ENCODE measurements at places on chromosomes 2 and 18.

DNA sequence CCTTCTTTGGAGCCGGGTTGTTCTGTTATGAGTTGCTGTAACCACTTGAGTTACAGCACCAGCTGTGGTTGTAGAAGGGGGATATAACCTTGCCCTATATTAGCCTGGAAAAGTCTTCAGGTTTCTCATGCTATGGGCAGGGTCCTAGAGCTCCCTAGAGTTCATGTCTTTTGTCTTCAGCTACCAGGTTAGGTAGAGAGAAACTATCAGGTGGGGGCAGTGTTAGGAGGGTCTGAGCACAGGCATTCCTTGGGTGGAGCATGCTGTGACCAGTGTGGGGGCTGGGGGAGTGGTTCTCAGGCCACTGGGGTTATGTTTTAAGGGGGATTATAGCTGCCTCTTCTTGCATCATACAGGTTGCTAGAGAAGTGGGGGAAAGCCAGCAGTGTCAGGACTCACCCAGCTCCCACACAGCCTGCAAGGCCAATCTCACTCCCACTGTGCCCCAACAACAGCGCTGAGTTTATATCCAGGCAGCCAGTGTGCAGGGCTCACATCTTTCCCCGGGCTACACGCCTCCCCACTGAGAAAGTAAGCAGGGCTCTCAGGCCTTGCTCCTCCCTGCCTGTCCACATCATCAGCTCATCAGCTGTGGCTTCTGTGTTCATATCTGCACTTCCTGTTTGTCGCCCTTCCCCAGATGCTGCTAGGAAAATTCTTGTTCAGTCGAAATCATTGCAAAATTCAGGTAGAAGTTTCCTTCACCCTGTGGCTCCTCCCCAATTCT, 133.8 kb upstream of the NRXN1 start:
- no peak for DNase-seq

GRCh38 chr18:72376256-72376655, 167.9 kb downstream of the CBLN2 start:
- no peak for DNase-seq

GRCh38 chr2:237161189-237161588, 75.5 kb downstream of the COPS8 start:
- DNase-seq, result peak; percentile 76

- no peak for DNase-seq
Measured at GRCh38 chr18:45320724-45321123, 294.6 kb upstream of the SLC14A2 start.

DNA sequence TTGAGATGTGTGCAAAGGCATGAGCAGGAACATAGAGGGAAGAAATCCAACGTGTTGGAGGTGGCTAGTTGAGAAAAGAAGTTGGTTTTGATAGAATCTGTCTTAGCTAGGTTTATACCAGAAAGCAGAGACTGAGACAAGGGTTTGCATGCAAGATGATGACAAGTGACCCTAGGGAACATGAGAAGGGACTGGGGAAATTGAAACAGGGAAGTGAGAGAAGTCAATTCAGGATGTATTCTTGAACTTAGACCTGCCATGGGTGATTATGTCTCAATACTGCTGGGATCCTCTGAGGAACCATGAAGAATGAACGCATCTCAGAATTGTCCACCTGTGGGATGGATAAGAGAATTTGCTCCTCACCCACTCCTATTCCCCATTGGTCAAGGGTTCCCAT, 20.5 kb downstream of the IL36A start:
- no peak for DNase-seq

DNA sequence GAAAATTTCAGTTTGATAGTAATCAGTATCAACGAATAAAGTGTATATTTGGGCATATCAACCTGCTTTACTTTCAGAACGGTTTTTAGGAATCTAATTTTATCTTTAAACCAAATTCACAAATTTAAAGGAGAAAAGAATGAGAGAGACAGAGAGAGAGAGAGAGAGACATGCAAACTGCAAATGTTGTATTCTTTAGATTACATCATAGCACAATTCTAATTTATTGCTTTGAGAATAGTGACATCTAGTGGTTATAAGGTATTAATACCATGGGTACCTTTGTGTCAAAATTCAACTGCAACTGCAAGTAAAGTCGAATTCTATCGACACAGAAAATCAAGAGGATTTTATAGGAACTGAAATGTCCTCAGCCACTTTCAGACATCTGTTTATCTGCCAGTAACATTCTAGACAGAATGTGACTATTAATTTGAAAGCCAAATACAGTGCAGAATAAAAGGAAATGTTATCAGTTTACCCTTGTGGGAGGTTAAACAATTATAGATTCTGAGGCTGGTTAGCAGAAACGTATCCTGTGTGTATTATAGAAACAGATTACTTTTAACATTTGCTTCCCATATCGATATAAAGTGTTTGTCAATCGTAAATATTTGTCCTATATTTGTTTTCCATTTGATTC, 529.8 kb upstream of the VRK2 start:
- no peak for DNase-seq

GRCh38 chr2:100039291-100039980, 103.0 kb downstream of the AFF3 start:
- no peak for DNase-seq

GRCh38 chr2:50529600-50530218, 502.2 kb downstream of the NRXN1 start:
- no peak for DNase-seq

DNA sequence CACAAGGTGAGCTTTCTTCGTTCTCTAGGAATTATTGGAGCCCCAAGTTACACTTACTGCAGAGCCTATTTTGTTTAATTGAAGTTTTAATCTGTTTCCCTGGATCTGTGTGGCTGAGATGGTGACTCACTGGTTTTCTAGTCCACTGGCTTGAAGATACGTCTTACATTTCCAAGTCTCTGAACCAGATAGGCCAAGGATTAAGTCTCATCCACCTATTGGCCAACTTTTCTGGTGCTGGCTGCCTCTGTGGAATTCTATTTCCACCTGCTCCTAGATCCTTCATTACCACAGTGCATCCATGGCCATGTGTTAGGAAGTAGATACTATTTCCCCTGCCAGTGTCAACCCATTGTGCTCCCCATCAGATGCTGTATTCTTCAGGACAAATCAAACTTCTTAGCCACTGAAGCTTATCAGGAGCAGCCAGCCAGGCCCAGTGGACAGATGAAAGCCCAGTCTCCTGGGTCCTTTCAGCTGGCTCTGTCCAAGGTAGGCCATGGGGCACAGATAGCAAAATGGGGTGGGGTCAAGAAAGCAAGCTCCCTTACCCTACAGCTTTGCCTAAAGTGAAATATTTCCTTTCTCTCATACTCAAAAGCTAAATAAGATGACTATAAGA, 198.8 kb upstream of the TCF4 start:
- DNase-seq, result no peak

DNA sequence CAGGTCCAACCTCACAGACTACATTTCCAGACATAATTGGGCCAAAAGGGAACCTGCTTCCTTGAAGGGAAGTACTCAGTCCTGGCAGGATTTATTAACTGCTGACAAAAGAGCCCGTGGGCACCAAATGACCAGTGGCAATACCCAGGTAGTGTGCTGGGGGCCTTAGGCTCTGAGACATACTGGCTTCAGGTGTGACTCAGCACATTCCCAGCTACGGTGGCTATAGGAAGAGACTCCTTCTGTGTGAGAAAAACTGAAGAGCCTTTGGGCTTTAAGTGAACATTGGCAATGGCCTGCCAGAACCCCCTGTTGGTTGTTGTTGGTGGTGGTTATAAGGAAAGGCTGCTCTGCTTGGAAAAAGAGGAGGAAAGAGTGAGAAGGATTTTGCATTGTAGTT, 401.8 kb downstream of the KCNJ3 start:
- no peak for DNase-seq

- DNase-seq, result no peak
Measured at GRCh38 chr2:134576478-134576877, 142.3 kb downstream of the TMEM163 start.

- no peak for DNase-seq
Measured at GRCh38 chr18:55462652-55463051, 125.3 kb downstream of the TCF4 start.

- no peak for DNase-seq
Measured at GRCh38 chr2:236918545-236918944, 167.1 kb upstream of the COPS8 start.

GRCh38 chr18:8357320-8357719, 251.9 kb upstream of the RAB12 start:
- DNase-seq, result no peak

DNA sequence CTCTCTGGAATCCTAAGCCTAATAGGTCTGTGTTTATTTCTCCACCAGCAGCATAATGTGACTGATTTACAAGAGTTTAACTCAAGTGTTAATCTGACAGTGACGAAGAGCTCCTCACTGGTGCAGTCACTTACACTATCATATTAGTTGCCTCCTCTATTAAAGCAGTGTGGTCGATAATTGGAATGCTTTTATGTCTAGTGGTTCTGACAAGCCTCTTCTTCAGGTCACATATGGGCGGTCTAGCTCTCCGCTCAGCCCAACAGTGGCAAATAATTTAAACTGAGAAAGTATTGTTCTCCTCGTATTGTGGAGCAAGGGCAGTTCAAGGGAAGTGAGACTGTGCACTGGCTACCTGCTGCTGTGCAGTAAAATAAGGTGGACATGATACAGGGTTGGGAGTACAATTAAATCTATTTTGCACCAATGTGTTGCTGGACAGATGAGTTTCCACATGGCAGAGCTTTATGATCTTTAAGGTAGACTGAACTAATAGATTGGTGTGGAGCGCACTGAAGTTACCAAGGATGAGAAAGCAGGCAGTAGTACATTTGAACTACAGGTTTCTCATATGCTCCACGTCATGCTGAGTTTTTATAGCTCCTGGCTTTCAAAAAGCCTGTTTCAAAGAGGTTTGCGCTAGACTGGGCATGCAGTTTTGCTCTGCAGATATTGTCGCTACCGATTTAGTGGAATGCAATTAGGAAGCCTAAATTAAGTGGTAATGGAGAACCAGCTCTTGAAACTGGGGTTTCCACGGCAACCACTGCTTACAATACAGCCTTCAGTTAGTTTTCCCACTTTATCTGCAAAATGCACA, 151.7 kb upstream of the POU3F3 start:
- DNase-seq, result no peak

GRCh38 chr2:241734208-241734466, 293 bp upstream of the D2HGDH start:
- DNase-seq, result no peak

DNA sequence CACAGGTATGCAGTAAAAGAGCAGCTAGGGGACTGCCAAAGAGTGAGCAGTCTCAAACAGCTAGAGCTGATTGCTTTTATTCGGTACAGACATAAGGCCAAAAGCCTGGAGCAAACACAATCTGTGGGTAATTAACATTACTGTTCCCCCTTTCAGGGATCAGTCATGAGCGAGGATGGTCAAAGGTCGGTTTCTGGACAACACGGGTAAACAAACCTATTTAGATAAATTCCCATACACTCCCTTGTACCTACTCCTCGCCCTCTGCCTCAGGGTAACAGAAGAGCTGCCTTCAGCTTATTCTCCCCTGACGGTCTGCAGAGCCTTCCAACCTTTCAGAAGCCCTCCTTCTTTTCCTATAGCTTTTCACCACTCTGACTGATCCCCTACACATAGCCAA, 586.0 kb downstream of the SUCLG1 start:
- no peak for DNase-seq

DNA sequence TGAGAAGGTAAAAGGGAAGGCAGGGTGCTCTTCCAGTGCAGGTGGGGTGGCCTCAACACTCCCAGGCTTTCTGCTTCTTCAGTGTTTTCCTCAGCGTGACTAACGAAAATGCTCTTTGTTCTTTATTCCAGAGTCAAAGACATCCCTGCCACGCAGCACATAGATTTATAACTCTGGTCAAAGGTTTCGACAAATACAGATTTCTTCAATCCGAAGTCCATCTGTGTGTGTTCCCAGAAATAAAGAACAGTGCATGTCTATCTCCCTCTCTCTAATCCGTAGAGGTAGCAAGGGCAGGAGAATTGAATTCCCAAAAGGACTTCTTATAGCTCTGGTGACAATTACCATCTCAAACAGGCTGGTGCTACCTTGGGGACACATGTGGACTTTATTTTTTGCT, 26.4 kb upstream of the TDRD15 start:
- no peak for DNase-seq

GRCh38 chr2:233968556-233968955, 51.4 kb downstream of the TRPM8 start:
- DNase-seq, result no peak

GRCh38 chr18:48933578-48934414, 17.0 kb downstream of the SMAD7 start:
- no peak for DNase-seq

DNA sequence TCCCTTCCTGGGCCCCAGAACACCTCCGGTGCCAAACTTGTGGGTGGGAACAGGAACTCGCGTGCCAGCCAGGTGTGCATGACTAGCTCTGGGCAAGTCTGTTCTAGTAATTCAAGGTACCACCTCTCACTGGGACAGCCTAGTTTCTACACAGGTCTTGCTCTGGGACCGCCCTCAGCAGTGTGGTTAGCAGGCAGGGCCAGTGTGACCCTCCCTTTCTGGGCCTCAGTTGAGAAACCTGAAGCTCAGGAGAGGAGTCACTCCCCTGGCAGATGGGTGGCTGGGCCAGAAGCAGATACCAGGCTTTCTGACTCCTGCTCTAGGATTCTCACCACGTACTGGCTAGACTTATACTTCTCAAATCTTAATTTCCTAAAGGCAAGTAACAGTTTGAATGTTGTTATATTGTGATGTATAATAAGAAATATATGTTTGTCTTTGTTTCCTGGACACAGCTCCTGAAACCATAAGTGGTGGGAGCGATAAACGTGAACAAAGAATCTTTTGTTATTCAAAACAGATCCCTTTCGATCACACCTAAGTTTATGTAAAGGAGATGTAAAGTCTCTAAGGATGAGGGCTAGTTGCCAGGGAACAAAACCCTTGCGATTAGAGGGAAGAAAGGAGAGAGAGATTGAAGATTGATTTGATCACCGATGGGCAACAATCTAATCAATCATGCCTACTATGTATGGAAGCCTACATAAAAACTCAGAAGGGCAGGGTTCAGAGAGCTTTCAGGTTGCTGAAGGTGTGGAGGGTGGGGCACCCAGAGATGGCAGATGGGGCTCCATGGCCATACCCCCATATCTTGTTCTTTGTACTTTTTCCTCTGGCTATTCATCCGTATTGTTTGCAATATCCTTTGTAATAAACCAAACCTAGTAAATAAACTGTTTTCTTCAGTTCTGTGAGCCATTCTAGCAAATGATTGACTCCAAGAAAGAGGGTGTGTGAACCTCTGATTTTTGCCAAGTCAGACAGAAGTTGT, 952 bp upstream of the UGT1A6 start:
- no peak for DNase-seq

DNA sequence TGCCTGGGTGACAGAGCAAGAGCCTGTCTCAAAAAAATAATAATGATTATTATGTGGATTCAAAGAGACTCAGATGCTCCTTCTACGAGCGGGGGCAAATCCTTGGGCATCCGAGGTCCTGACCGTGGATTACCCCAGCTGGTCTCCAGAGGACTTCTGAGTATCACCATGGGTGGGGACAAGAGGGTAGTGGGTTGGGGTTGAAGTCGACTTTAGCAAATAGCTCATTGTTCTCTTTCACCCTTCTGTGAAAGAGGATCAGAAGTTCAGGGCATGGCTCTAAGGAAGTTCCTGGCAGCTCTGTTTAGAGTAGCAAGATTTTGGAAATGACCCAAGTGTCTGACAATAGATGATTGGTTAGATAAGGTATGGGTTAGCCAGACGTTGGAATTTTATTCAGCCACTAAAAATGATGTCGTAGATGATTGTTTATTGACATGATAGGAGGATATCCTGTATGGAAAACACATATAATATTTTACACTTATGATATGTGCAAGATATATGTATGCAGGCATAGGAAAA, 59.0 kb upstream of the SPRED2 start:
- no peak for DNase-seq
